ENCODE measurements at places on chromosomes 6 and 20. TPM values are rescaled to one million over a fixed set of nuclear protein-coding genes. Genes with fewer than 3 reads are reported as not detected.

LAMA2 gene
- total RNA-seq: 2.3 TPM

BPIFB2 gene
- not detected for total RNA-seq

SUN5 gene
- total RNA-seq: not detected

AK9 gene
- total RNA-seq: 7.4 TPM

TNXB gene
- 15.1 TPM for total RNA-seq

TRIM40 gene
- not detected for total RNA-seq

DNA sequence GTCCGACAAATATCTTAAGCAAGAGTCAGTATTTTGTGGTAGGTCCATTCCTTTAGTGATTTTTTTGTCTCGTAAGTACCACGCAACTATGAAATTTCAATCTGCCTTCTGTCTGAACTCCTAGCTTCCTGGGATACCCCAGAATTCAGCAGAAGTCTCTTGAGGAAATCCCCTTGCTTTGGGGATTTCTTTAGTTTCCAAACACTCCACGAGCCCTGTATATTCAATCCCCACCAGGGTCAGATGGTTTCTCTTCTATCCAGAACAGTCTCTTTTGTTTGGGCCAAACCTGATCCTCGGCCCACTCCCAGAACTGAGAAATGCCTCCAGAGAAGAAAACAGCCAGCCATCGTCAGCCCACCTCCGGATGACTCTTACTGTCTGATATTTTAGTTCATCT is 113.0 kb downstream of the CHD6 start:
- no peaks in the 10 kb centered on the region for H3K4me1 ChIP-seq
- DNase-seq: no peak
- H3K4me3 ChIP-seq: no peak overlapping the region
- H3K27ac ChIP-seq: no peak overlapping the region
- H3K36me3 ChIP-seq: no peaks in the 10 kb centered on the region

GRCh38 chr20:21510414-21511384 is 3.2 kb downstream of the NKX2-2 start:
- H3K4me1 ChIP-seq: no peaks in the 10 kb centered on the region
- 0 out of 2 replicates have a peak, but pooled peaks cover 3% of the 10 kb centered on the region for H3K27me3 ChIP-seq
- H3K4me3 ChIP-seq: no peak overlapping the region
- no peak overlapping the region for H3K27ac ChIP-seq
- no peak for DNase-seq

- peaks cover 10% of the 10 kb centered on the region for H3K4me1 ChIP-seq
- no peaks in the 10 kb centered on the region for H3K27me3 ChIP-seq
- no peak overlapping the region for H3K4me3 ChIP-seq
- no peaks in the 10 kb centered on the region for H3K36me3 ChIP-seq
Observed at GRCh38 chr6:14025160-14025559, 92.4 kb upstream of the CD83 start.

GRCh38 chr20:19695081-19695480 is 63.0 kb upstream of the RIN2 start:
- H3K4me1 ChIP-seq: peaks cover 14% of the 10 kb centered on the region
- no peak overlapping the region for H3K27ac ChIP-seq
- no peaks in the 10 kb centered on the region for H3K27me3 ChIP-seq
- DNase-seq: no peak
- no peak overlapping the region for H3K4me3 ChIP-seq

GRCh38 chr6:133817460-133818047 is 71.4 kb upstream of the TCF21 start:
- no peak overlapping the region for H3K4me3 ChIP-seq
- DNase-seq: no peak
- H3K4me1 ChIP-seq: no peaks in the 10 kb centered on the region
- no peak overlapping the region for H3K27ac ChIP-seq
- H3K27me3 ChIP-seq: no peaks in the 10 kb centered on the region

DNA sequence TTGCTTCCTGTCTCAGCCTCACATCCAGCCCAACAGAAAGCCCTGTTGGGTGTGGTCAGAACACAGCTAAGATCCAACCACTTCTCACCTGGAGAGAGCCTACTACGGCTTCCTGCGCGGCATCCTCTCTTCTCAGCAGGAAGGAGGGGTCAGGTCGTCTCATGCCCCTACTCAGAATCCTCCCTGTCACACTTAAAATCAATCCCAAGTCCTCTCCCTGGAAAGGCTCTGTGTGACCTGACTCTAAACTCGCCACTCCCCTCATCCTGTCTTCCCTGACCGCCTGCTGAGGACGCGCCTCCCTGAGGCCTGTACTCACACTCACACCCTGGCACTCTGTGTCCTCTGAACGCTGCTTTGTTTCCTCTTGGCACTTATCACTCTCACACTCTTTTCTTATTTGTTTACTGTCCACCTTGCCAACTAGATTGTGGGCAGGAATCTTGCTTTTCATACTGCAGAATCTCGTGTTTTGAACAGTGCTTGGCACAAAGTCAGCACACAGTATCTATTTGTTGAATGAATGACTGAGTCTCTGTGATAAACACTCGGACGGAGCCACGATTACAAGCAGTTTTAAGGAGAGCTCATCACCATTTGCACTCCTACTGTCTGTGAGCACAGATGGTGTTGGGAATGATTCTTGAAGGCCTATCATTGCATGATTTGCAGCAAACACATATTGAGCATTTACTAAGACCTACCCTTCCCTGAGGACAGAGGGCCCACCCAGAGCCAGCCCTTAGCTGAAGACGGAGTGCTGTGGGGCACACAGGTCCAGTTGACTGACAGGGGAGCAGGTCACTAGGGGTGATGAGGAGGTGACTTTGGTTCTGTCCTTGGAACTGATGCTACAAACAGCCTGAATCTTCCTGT is 18.7 kb downstream of the RAB5IF start:
- H3K27ac ChIP-seq: no peak overlapping the region
- H3K36me3 ChIP-seq: no peaks in the 10 kb centered on the region
- no peak for DNase-seq
- H3K4me1 ChIP-seq: no peaks in the 10 kb centered on the region
- H3K27me3 ChIP-seq: no peaks in the 10 kb centered on the region
- no peak overlapping the region for H3K4me3 ChIP-seq

DNA sequence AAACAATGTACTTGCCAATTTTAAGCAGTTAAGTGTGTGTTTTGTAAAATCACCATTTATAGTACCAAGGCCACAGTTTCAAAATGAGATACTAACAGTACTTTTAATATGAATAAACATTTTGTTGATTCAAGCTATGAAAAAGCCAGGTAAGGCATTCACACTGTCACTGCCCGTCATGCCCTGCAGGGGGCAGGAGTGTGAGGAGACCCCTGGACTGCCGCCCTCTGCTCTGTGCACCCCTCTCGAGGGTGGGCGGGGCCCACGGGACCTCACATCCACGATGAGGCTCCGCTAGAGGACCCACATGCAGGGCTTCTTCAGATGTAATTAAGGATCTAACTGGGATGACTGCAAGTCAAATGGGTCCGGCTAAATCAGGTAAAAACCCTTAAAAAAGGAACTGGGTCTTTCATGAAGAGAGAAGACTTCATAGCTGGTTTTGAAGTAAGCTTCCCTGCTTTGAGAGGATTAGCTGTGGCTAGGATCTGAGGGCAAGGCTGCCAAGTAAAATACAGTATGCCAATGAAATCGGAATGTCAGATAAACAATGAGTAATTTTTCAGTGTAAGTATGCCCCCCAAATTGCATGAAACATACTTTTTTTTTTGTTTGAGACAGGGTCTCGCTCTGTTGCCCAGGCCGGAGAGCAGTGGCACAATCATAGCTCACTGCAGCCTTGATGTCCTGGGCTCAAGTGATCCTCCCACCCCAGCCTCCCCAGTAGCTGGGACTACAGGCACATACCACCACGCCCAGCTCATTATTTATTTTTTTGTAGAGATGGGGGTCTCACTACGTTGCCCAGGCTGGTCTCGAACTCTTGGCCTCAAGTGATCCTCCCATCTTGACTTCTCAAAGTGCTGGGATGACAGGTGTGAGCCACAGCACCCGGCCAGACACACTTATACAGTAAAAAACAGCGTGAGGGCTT is 18.7 kb downstream of the DIDO1 start:
- no peak for DNase-seq
- H3K4me1 ChIP-seq: no peaks in the 10 kb centered on the region
- H3K4me3 ChIP-seq: no peak overlapping the region
- peaks cover 63% of the 10 kb centered on the region for H3K36me3 ChIP-seq
- H3K27me3 ChIP-seq: no peaks in the 10 kb centered on the region

All from PC-9 (cell line).